Activated CD4-positive, alpha-beta T cell treated with anti-CD3 and anti-CD28 coated beads, Interleukin-2, amount 50 U/mL, for 48 hours (primary cell): ENCODE measurements at places on chromosomes 12 and 14.

- DNase-seq = no peak
These were observed 37.4 kb downstream of the SLC6A15 start for GRCh38 chr12:84875241-84875640.

GRCh38 chr14:69789118-69789640, 7.9 kb downstream of the SLC10A1 start:
- no peak for DNase-seq

DNA sequence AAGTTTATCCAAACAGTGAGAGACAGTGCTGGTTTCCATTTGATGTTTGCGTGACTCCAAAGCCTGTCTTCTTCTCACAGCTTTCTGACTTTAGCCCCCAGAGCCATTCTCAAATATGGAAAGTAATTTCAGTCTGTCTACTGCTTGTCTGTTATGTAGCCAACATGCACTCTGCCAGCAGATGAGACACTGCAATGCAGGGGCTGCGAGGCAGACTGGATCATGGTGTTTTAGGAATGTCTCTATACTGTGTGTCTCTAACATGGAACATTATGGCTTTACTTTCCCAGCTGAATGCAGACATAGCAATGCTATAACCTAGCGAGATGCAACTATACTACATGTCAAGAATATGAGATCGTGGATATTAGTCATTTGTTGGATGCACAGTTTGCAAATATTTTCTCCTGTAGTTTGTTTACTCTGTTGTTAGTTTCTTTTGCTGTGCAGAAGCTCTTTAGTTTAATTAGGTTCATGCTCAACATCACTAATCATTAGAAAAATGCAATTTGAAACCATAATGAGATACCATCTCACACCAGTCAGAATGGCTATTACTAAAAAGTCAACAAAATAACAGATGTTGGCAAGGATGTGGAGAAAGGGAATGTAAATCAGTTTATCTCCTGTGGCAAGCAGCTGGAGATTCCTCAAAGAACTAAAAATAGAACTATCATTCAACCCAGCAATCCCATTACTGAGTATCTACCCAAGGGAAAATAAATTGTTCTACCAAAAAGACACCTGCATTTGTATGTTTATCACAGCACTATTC, 235.8 kb upstream of the TMTC1 start:
- no peak for DNase-seq

DNA sequence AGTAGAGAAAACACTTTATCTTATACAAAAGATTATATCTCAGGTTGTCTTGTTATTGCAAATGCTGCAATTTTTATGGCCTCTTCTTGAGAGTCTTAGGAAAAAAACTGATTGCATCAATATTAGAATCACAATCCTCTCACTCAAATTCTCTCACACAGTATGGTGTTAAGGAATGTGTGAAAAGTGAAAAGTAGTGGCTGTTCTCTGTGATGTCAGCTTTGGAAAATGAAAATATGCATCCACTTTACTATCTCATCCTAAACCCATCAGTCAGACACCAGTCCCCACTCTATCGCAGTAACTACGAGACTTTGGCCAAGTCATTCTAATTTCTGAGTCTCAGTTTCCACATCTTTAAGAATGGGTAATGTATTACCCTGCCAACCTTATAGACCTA, 32.6 kb upstream of the NTF3 start:
- no peak for DNase-seq

- no peak for DNase-seq
These were observed 26.4 kb downstream of the TBC1D15 start for GRCh38 chr12:71865757-71866536.

DNA sequence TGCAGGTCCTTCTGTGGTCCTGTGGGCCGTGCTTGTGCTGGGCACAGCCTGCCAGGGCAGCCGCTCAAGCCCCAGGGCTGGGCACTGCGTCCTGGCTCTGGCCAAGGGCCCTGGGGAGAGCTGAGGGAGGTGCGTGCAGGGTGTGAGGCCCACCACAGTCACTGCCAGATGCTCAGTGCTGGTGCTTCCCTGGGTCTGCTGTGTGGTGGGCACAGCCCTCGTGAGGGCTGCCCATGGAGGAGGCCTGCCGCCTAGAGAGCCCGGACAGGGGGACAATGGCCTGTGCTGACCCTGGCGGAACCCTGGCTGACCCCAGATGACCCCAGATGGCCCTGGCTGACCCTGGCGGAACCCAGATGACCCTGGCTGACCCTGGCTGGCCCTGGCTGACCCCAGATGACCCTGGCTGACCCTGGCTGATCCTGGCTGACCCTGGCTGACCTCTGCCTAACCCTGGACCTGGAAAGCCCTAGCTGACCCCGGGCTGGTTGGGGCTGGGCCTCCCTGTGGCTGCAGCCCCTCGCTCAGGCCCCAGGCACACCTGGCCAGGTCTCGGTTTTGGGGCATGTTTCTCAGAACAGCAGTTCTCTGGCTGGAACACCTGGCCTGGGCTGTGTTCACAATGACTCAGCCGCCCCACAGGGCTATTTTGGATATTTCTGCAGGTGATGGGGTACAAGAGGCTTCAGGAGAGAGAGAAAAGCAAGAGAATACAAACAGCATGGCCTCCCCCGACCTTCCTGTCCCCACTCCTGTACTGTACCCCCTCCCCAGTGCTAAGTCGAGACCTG, 55.4 kb downstream of the TMEM121 start:
- no peak for DNase-seq

- DNase-seq = no peak
These were observed 15.2 kb upstream of the EIF5 start for GRCh38 chr14:103318750-103319419.

GRCh38 chr14:51310505-51310944, 70.5 kb downstream of the TMX1 start:
- no peak for DNase-seq

DNA sequence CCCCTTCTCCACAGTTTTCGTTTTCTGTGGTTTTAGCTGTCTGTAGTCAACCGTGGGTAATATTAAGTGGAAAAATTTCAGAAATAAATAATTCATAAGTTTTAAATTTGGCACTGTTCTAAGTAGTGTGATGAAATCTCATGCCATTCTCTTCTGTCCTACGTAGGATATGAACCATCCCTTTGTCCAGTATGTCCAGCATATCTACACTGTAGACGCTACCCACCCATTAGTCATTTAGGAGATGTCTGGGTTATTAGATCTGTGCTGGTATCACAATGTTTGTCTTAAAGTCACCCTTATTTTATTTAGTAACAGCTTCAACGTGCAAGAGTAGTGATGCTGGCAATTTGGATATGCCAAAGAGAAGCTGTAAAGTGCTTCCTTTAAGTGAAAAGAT, 44.7 kb downstream of the ATF7IP start:
- DNase-seq = no peak

DNA sequence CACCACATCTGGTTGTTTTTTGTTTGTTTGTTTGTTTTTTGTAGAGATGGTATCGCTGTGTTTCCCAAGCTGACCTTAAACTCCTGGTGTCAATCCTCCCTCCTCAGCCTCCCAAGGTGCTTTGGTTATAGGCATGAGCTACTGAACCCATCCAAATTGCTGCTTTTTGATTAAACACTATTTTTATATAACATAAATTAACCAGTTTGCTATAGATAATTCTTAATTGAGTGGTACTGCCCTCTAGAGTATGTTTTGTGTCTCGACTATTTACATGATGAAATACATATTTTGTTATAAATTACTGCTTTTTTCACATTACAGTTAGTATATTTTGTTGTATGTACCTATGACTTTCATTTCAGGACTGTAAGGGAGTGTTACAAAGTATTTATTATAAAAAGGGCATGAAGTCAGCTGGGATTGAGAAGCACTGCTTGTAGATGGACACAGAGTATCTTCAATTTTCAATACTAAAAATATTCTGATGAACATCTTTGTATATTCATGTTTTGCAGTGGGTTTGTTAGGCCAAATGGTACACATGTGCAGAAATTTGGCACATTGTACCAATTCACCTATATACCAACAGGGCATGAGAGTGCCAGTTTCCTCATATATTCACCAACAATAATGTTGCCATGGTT, 14.9 kb upstream of the SCAF11 start:
- no peak for DNase-seq

- no peak for DNase-seq
These were observed 100.7 kb upstream of the RTL1 start for GRCh38 chr14:101004176-101004575.

DNA sequence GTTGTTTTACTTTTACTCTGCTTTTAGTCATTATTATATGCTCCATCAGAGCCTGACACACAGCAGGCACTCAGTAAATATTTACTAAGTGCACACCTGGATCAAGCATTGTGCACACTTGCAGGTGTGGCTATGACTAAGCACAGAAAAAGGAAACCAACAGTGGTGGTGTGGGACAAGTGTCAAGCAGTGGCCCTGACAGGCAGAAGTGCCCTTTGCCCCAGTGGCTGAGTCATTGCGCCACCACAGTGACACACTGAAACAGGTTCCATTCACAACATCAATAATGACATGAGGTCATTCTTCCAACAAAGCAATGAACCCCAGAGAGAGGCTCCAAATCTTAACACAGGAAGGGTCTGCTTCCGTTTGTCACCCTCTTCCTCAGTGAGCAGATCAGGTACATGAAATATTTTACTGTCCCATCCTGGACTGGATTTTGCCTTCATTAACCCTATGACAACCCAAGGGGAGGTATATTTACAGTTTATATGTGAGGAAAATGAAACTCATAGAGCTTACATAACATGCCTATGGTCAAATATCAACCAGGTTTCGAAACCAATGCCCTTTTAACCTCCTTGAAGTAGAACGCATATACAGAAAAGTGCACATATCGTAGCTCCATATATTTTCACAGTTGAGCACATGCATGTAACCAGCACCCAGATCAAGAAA, 82.6 kb upstream of the GTF2A1 start:
- peak; percentile 47 for DNase-seq

- DNase-seq = no peak
These were observed 39.9 kb upstream of the EIF5 start for GRCh38 chr14:103294091-103294490.

DNA sequence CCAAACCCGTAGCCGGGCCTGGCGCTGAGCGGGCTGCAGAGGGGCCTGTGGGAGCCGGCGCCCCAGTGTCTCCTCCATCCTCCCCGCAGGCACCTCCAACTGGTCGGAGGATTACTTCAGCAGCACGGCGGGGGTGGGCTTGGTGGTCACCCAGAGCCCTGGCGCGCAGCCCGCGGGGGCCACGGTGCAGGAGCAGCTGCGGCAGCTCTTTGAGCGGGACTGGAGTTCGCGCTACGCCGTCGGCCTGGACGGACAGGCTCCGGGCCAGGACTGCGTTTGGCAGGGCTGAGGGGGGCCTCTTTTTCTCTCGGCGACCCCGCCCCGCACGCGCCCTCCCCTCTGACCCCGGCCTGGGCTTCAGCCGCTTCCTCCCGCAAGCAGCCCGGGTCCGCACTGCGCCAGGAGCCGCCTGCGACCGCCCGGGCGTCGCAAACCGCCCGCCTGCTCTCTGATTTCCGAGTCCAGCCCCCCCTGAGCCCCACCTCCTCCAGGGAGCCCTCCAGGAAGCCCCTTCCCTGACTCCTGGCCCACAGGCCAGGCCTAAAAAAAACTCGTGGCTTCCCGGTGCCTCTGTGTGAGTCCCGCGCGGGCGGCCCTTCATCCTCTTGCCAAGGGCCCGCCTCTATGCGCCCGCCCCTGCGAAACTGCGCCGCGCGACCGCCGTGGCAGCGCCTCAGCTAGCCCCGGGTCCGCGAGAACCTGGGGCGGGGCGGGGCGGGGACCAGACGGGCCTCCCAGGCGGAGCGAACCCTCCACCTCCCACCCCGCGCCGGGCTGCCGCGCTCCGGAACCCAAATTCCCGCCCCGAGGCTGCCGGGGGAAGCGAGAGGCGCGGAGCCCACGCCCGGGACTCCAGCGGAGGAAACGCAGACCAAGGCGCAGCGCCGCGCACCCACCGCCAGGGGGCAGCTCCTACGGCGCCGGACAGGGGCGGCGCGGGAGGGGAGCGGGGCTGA, 8.3 kb downstream of the PLD4 start:
- peak; percentile 91 for DNase-seq

- no peak for DNase-seq
These were observed 18.5 kb upstream of the ALDH2 start for GRCh38 chr12:111748151-111748672.

DNA sequence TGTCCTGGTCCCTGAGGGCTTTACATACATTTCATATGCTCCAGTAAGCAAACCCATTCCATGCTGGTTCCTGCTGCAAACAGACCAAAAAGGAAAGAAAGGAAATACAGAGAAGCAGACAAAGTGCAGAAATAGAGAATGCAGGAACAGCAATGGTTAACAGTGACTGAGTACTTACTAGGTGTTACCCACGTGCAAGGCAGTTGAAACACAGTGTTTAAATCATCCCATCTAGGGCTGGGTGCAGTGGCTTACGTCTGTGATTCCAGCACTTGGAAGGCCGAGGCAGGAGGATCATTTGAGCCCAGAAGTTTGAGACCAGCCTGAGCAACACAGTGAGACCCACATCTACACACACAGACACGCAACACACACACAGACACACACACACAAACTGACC, 21.2 kb upstream of the NINJ2 start:
- no peak for DNase-seq

- DNase-seq = no peak
These were observed 27.5 kb downstream of the RTL1 start for GRCh38 chr14:100875861-100876590.

- no peak for DNase-seq
These were observed 5.7 kb downstream of the KRT85 start for GRCh38 chr12:52361553-52361952.

GRCh38 chr14:33273978-33274377, 335.3 kb downstream of the NPAS3 start:
- DNase-seq = no peak

GRCh38 chr12:21940549-21941505, at the start of gene ABCC9:
Gene ABCC9 (minus strand): TSS chr12:21941426. CDS start chr12:21936674, 4,752 bp downstream.
- peak; percentile 17 for DNase-seq

DNA sequence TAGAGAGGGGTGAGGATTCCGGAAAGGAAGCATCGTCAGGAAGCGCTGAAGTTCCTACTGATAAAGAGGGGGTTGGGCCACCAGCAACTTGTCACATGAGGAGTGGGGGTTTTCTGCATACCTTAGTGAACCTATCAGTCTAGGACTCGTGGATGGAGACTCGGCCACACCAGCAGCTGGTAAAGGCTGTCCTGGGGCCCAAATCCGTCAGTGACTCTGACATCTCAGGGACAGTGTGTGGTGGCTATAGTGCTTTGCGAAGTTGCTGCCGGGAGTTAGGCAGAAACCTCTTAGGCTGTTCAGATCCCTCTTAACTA, 16.4 kb downstream of the RNASE2 start:
- DNase-seq = no peak

GRCh38 chr12:64669270-64669842, 59.1 kb downstream of the RASSF3 start:
- no peak for DNase-seq

- no peak for DNase-seq
These were observed 86.1 kb downstream of the NCOR2 start for GRCh38 chr12:124481257-124481750.

GRCh38 chr14:87079416-87079815, 913.6 kb downstream of the GALC start:
- DNase-seq = no peak

DNA sequence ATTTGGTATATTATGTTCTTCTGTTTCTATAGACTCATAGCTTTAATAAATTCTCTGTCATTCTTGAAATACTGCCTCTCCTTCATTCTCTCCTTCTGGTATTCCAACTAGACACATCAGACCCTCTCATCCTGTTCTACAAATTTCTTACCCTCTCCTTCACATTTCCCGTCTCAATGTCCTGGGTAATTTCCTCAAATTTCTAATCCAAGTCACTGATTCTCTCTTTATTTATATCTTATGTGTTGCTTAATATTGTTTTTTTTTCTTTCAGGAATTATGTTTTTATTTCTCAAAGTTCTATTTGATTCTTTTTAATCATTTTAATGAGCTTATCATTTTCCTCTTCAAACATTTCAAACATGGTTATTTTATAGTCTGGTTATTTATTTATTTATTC, 94.0 kb downstream of the RALGAPA1 start:
- DNase-seq = no peak
